Hypothalamus (tissue), 51 donors: ENCODE measurements at places on chromosomes 1 and 21.

GRCh38 chr1:18302788-18303413, 177.8 kb upstream of the KLHDC7A start:
- DNase-seq = no peak

DNA sequence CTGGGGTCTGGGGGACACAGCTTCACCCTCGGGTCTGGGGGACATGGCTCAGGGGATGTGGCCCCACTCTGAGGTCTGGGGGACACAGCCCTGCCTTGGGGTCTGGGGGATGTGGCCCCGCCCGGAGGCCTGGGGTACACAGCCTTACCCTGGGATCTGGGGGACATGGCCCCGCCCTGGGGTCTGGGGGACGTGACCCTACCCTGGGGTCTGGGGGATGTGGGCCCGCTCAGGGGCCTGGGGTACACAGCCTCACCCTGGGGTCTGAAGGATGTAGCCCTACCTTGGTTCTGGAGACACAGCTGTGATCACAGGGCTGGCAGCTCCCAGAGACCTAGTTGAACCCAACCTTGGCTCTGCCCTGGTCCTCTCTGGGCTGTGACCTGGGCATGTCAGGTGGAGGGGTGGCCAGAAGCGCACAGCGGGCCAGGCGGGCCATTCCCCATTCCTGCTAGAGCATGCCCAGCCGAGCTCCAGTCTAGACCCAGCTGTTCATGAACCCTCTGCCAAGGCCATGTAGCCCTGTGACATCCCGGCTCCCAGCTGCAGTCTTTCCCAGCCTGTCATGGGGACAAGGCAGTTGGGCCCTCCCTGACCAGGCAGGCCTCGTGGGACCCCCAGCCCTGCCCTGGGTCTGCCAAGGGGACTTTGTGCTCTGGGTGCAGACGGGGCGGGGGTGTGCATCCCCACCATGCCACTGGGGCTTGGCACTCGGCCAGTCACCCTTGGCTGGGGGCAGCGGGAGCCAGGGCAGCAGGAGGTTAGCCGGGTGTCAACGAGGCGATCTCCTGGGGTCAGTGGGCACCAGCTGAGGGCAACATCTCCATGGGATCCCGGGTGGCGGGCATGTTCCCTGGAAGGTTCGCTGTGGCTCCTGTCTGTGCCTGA, 43.9 kb downstream of the WNT9A start:
- DNase-seq = peak; percentile 30

DNA sequence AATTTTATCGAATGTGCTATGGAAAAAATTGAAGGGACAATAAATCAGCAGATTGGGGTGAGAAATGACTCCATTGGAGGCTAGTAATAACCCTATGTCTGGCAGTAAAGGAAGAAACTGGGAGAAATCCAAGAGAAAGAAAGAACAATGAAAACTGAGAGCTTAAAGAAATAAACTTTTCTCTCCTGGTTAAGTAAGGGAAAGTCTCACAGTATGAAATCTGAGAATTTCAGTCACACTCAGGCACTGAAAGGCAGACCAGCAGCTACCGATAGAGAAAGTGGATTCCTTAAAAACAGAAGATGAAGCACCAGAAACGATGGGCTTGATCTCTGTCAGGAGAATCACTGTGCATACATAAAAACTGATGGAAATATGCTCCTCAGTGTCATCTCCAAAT, 404.2 kb downstream of the PLPP3 start:
- no peak for DNase-seq

GRCh38 chr21:35138665-35139381, 89.7 kb upstream of the RUNX1 start:
- no peak for DNase-seq

DNA sequence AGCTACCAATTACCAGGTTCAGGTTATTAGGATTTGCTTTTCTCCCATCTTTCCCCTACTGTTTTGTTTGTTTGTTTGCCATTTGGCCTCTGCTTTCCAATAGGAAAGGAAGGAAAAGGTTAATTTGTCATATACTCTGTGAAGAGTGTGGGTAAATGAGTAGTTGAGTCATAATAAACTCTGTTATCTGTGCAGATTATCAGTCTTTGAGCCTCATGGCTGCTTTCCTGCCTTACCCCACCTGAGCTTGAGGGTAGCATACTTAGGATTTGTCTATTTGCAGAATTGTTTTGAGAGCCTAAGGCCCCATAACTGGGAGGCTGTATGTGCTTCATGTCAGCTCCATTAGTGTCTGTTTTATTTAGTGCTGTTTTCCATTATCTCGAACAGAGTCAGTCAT, 32.9 kb upstream of the SNX27 start:
- no peak for DNase-seq

- no peak for DNase-seq
These were observed 184.5 kb downstream of the KAZN start for GRCh38 chr1:14782741-14783591.

- DNase-seq = no peak
These were observed 40.1 kb downstream of the IGSF21 start for GRCh38 chr1:18147672-18148071.

DNA sequence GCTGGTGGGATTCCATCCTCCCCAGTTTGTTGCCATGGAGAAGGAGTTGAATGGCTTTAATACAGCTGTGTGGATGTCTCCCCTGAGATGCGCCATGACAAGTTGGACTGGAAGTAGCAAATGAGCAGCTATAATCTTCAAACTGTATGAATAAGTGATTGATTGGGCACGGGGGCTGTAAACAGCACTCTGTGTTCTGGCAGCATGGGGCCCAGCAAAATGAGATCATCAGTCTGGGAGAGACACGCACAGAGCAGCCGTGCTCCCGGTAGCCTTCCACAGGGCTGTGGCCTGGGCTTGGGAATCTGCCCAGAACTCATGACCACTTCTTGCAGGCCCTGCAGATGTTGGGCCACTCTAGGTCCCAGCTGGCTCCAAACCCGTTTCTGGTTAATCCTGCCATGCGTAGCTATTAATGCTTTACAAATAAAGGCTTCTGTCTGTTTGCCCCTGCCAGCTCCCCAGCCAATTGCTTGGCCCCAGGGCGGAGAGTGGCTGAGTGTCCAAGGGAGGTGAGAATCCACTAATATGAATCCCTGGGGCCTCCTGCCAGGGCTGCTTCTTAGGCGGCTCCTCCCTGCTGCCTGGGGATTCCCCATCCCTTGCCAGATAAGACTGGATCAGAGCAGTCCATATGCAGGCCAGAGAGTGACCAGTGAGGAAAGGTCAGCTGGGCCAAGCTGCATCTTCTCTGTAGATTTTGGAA, 642.9 kb downstream of the AJAP1 start:
- peak; percentile 67 for DNase-seq

DNA sequence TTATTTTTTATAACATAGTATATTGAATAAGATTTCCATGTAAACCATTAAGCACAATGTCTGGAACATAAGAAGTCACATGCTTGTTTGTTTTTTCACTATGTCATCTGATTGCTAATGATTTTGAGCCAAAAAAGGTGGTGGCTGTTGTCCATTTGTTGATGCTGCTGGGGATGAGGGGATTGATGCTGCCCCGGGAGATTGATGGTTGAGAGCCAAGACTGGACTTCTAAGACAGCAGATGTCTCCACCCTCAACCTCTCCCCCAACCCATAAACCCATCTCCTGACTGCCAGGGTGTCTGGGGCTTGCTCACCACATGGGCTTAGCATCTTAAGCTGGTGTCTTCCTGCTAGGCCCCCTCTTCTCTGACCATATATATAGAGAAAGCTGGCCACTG, 35.8 kb upstream of the CD34 start:
- no peak for DNase-seq
